Ovary (tissue), 10 donors: ENCODE measurements at places on chromosomes 6 and 20.

GRCh38 chr6:128899341-128900050 lies 16.6 kb downstream of the LAMA2 start:
- DNase-seq = no peak

DNA sequence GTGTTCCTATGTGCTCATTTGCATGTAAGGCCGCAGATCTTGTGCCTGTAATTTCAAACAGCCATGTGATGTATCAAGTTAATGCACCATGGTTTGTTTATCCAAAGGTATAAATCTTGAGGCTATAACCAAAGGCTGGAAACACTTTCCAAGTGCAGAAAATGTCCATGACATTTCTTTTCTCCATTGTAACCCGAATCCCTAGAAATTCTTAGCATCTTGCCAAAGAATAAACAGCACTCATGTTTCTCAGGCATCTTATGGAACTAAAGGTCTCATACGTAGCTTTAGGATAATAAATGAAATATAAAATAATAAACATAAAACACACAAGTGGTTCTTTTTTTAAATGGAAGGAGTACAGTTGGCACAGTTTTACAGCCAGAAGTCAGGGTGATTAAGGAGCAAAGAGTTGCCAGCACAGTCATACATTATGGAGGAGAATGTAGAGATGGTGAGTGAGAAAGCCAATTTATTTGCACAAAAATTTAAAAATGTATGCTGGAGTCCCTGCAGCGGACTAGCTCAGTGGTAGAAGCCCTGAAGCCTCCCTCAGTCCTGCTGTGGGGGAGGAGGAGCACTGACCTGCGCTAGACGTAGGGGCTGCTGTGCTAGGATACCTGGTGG lies 18.0 kb downstream of the CDH26 start:
- DNase-seq = no peak

GRCh38 chr20:33883164-33883563 lies 72.0 kb downstream of the CHMP4B start:
- DNase-seq = no peak

- DNase-seq = no peak
These were observed 59.0 kb downstream of the QRSL1 start for GRCh38 chr6:106688177-106688951.

- DNase-seq = peak; percentile 50
These were observed 36.1 kb downstream of the NCR2 start for GRCh38 chr6:41371461-41371991.

DNA sequence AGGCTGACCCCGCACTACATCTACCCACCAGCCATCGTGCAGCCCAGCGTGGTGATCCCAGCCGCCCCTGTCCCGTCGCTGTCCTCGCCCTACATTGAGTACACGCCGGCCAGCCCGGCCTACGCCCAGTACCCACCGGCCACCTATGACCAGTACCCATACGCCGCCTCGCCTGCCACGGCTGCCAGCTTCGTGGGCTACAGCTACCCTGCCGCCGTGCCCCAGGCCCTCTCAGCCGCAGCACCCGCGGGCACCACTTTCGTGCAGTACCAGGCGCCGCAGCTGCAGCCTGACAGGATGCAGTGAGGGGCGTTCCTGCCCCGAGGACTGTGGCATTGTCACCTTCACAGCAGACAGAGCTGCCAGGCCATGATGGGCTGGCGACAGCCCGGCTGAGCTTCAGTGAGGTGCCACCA lies 16.4 kb downstream of the RBM38 start:
- DNase-seq = no peak

GRCh38 chr6:104940893-104941728 lies 15.8 kb upstream of the LIN28B start:
- DNase-seq = peak; percentile 15

- no peak for DNase-seq
These were observed 241.5 kb downstream of the NRN1 start for GRCh38 chr6:5765141-5765760.

DNA sequence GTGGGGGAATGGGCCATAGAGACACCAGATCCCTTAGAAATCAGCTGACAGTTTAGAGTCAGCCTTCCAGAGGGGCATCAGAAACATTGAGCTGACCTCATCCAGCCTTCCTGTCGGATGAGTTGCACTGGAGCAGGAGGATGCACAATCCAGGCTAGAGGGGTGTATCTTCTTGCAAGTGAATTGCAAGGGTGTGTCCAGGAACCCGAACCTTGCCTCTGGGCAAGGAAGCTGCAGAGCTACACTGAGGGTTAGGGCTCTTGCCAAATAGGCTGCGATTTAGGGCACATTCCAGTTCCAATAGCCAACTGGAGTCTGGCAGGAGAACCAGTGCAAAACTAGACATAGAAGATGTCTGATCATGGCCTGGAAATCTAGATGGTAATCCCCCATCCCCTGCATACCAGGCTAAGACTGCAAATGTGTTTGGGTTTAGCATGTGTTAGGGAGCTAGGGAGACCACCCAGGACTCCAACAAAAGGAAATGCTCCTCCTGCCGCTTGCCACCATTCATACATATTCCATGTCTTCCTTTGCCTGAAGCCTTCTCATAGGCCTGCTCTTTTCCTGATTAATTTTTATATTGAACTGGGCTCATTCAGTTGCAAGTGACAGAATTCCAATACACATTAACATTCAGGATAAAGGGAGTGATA lies 6.3 kb upstream of the UTRN start:
- DNase-seq = no peak

GRCh38 chr20:22716821-22717351 lies 132.5 kb upstream of the FOXA2 start:
- DNase-seq = no peak

DNA sequence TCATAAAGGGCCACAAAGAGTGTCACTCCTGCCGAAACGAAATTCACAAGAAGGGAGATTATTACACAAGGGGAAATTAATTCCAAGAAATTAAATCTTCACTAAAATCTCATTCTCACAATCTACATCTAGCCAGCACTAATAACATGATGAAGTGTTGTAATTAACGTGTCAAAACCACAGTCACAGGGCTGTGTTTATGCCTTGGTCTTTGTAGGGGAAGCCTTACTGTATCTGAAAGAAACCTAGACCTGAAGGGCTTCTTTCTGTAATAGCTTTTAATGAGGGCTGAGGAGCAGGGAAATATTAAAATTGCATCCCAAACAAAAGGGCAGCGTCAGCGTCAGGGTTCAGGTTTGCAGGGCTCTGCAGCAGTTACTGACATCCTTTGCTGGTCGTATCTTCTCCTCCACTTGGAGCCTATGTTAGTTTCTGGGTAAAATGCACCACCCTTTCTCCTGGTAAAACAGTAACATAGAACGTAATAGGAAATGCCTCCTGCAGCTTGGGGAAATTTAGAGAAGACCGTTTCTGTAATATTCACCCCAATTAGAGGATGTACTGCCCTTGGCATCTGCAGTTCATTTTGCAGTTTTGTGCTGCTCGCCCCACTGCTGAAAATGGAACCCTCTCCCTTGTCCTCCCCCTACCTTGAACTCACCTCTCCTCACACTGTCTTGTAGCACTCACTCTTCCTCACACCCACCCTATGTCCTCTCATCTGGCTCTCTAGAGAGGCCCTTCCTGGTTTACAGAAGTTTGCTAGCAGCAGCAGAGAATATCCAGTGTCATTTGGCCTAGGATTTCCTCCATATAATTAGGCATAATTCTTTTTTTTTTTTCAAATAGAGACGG lies 109.0 kb upstream of the TRAF3IP2 start:
- DNase-seq = no peak

DNA sequence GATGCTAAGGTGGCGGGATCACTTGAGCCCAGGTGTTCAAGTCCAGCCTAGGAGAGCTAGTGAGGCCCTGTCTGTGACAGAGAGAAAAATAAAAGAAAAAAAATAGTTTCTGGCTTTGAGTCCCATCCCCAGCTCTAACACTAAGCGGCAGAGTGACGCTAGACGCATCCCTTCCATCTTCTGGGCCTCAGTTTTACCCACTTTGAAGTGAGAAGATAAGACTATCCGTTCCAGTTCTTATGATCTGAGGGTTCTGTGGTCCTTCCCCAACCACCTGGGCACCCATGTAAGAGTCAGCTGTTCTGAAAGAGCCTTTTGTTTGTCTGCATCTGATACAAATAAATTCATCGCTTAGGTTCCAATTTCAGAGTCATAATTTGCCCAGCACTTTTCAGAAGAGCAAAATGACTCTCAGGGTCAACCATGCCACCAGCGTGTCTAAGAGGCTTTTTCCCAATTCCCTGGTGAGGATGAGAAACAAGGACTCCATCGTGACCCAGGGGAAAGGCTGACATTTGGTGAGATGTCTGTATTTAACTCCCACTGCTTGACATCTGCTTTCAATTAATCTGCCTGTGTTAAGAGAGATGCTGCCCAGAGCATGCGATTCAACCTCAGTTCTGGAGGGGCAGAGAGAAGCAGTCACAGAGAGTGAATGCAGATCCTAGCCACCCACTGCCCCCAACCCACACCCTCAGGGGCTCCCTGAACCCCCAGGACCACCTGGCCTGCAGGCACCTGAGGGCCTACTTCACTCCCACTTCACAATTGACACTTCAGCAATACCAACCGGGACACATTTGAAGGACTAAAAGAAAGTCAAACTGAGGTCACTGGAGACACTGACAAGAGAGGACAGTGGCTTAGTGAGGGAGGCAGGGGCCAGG lies 131.6 kb upstream of the TOP1 start:
- DNase-seq = no peak

DNA sequence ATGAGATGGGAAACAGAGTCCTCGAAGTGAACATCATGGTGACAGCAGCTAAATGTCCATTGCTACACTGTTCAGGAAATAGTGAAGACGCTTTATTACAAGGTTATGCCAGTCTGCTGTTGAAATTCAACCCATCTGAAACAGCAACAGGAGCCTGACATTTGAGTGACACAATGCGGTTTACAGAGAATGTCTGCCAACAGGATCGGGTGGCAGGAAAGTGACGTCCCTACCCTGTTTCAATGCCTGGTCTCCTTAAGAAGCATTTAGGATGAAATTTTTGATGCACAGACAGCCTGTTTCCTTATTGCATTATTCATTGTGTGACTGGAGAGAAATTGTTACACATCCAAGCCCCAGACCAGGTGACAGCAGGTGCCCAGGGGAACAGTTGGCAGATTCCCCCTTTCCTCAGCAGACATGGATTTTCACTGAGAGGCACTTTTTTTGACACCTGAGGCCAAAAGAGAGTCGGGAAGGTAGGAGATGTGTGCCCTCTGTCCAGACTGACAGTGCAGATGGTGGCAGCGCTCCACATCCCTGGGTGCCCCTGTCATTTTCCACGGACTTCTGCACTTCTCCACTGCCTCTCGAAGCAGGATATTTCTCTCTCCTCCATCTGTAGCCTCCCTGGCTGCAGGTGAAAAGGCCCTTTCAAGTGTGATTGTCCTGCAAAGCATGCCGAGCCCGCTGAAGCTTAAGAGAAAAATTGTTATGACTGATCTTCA lies 87.9 kb downstream of the BFSP1 start:
- no peak for DNase-seq

DNA sequence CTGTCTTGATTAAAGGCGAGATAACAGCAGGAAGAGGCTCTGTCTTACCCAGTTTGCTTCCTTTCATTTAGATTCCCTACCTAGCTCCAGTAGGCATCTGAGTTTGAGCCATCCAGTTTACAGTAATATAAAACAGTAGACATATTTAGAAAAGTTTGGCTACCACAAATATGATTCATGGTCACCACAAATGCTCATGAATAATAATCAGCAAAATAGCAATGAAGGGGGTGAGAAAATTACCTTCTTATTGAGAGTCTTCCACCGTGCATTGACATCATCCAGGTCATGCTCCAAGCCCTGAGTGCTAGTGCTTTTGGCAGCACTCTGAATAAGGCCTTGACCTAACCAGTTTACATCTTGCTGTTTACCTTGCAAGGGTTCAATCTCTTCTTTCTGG lies 106.2 kb downstream of the DST start:
- no peak for DNase-seq

DNA sequence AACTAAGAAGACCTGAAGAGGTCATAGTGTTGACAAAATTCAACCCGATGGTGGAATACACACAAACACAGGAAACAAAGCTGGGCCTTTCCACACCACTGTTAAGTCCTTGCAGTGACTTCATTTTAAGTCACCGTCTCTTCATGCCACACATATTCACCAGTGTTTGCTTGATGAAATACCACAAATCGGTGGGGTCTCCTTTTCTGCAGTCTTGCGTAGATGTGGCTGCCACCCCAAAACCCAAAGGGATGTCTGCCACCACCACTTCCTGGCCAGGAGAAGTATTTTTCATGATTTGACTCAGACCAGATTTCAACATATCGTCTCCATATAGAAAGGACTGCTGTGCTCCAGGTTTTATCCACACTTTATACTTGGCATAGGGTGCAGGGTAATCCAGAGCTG lies 11.0 kb upstream of the COL10A1 start:
- no peak for DNase-seq

- no peak for DNase-seq
These were observed 501.6 kb upstream of the MAP3K7 start for GRCh38 chr6:91088515-91088914.

DNA sequence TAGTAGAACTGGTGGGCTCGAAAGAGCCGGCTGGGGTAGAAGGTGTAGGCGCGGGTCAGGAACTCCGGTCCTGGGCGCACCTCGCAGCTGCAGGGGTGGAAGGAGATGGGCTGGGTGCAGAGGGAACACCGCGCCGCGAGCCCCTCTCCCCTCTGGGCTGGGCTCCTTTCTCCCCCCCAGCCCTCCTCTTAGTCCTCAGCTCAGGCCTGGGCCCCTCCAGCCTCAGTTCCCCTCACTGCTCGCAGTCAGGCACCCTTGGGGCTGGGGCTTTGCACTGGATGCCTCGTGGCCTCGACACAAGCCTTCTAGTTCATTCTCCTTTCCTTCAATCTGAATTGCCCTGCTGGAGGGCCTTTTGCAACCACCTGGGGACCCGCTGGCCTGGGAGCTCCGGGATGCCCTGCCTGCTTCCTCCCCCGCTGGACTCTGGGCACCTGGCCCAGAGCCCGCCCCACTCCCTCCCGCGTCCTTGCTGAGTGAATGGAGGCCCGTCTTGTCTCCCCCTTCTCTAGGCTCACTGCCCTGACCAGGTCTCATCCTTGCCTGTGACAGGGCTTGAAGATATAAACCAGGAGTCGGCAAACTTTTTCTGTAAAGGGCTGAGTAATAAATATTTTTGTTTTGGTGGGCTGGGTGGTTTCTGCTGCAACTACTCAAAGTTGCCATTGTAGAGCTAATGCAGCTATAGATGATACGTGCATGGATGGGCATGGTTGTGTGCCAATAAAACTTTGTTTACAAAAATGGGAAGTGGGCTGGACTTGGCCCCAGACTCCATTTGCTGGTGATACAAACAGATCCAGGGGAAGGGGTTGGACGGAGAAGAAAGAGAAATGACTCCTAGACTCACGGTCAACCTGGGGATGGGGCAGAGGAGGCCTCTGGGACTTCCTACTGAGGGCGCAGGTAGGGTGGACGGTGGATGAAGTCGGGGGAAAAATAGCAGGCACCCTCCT lies 47.3 kb downstream of the APCDD1L start:
- DNase-seq = peak; percentile 40
